NCI-H524 treated with DMSO at 0.1 percent for 48 hours (cell line): ENCODE measurements at places on chromosomes 2 and 18.

DNA sequence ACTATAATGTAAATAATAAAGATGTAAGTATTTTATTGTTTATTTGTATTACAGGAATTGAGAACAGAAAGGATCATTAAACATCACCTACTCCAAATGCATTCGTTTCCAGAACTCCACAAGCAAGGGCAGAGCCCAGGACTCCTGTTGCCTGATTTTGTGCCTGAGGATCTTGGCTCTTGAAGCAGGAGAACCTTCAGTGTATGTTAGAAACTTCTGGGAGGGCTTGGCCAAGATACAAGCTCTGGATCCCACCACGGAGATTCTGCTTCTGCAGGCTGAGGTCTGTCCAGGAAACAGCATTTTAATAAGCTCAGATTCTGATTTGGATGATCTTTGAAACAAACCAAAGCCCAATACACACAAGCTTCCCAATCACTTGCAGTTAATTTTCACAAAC lies 142.4 kb upstream of the SOX11 start:
- DNase-seq = no peak

DNA sequence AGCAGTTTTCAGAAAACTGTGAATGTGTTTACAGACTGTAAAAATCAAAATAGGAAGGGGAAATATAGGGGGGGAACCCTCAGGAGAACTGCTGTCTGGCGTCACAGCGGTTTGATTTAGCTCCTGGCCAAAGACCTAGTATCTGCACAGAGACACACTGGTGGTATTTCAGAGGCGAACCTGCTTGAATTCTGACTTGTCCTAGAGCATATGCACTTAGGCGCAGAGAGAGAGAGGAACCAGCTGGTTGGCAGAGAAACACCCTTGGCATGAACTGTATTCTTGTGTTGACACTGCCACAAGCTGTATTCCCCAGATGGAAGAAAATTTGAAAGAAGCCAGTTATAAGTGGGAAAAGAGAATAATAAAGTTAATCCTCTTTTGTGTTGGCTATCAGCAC lies 506.5 kb upstream of the NRP2 start:
- peak; percentile 57 for DNase-seq

DNA sequence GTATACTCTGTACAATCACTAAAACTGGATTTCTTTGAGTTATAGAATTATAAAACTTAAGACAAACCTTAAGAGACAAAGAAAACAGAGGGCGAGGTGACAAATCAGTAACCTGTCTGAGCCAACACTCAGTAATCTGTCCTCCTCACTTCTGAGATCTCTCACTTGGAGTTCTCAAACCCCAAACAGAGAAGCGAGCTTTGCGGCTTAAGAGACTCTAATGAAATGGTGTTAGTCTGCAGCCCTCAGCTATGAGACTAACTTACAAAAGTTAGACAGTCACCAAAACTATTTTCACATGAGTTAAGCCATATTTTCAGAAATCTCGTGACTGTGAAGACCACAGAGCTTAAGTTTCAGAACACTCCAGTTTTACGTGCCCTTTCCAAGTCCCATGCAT lies 140.6 kb downstream of the TMX3 start:
- DNase-seq = no peak

- DNase-seq = no peak
Measured at GRCh38 chr2:189756311-189756952, 6.2 kb downstream of the OSGEPL1 start.

DNA sequence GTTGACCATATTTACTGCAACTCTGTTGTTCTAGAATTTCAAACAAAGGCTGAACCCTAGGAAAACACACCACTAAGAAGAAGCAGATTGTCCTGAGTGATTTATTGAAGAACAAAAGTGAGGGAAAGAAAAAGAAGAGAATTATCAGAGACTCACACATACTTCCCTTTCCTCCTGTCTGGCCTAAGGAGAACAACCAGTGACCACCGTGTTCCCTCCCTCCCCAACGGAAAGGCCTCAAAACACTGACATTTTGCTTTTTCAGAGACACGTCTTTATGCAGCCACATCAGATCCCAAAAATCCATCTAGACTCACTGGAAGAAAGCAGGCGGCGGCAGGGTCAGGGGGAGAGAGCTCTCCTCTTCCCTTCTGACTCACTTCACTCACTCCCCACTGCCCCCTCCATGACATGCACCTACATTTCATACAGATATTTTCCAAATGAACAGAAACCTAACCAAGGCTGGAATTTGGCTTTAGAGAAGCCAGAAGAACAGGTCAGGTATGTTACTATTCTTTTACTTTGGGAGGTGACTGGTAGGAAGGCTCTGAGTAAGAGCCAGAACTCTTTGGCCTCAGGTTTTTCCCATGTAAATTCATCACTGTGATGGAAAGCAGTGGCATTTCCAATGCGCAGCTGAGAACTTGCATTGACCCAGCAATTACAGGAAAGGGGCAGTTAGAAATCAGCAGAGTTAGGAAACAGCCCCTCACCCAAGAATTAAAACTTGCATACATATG lies 169.9 kb downstream of the BCL11A start:
- DNase-seq = no peak

GRCh38 chr2:121197369-121198091 lies 87.5 kb downstream of the TFCP2L1 start:
- DNase-seq = no peak

DNA sequence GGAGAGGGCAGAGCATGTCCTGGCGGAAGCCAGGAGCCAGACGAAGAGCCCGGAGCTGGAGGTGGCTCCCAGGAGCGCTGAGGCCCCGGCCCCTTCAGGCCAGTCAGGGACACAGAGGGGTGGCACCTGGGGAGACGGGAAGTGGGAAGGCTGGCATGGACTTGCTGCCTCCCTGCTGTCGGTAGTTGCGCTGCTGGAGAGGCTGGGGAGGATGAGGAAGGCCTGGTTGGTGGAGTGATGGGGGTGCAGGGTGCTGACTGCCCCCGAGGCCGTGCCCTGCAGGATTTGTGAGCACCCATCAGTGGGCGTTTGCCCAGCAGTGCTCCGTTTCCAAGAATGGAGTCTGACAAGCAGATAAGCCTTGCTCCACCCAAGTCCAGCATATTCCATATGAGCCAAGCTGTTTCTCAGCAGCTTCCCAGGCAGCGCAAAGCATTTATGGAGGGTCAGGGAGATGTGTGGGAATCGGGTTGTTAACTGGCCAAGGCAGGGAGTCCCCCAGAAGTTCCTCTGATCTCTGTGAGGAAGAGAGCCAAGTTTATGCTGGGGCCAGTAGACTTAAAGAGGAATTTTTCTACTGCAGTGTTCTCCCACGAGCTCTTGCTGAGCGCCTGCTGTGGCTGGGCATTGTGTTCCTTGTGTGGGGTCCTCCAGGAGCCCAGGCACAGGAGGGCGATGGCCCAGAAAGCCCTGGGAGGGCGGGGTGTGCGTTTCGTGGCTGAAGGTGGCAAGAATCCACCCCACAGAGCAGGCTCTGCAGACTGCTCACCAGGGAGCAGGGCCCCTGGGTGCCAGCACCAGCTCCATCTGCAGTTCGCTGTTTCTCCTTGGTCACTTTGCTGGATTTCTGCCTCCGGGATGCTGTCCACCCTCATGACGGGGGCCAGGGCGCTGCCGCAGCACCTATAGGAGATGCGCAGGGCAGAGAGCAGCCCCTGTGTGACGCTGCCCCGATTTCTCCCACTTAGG lies 250.2 kb downstream of the ALPK2 start:
- DNase-seq = no peak

DNA sequence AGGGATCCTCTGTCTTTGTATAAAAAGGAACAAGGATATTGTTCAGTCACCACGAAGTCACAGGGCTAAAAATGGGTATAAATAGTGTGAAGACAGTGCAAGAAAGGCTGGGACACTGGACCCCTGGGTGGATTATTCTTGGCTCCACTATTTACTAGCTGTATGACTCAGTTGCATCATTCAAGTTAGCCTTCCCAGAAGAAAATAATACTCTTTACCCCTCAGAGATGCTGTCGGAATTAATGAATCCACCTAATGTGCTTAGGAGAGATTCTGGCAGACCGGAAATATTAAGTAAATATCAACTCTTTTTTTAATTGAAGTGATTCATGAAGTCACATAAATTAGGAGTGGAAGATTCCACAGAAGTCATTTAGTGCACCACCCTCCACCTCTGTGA lies 98.9 kb downstream of the SPHKAP start:
- no peak for DNase-seq

DNA sequence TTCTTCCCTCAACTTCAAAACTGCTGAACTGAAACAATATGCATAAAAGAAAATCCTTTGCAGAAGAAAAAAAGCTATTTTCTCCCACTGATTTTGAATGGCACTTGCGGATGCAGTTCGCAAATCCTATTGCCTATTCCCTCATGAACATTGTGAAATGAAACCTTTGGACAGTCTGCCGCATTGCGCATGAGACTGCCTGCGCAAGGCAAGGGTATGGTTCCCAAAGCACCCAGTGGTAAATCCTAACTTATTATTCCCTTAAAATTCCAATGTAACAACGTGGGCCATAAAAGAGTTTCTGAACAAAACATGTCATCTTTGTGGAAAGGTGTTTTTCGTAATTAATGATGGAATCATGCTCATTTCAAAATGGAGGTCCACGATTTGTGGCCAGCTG lies 8.4 kb downstream of the HOXD8 start:
- no peak for DNase-seq

DNA sequence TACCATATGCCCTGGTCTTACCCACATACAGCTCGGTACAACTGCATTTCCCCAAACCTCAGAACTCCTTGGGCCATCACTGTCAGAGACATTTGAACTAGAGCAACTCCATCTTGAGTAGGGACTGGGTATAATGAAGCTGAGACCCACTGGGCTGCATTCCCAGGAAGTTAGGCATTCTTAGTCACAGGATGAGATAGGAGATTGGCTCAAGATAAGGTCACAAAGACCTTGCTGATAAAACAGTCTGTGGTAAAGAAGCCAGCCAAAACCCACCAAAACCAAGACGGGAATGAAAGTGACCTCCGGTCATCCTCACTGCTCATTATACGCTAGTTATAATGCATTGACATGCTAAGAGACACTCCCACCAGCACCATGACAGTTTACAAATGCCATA lies 131.3 kb downstream of the PIK3C3 start:
- no peak for DNase-seq
